ENCODE measurements at places on chromosomes 3 and 15.

DNA sequence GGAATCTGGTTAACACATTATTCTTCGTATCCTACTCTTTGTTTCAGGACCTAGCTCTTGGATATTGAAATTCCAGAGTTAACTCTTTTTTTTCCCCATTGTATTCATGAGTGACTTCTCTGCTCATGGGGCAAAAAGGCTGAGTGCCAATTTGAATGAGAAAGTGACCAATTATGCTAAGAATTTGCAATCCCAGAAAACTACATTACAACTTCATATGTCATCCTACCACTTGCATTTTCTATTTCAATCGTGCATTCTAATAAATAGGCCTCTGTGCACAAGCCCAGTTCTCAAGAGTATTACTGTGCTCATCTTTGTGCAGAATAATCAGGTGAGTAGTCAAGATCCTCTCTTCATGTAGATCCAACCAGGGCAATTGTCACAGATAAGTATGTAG, 537.8 kb downstream of the OTOL1 start:
- DNase-seq: no peak

DNA sequence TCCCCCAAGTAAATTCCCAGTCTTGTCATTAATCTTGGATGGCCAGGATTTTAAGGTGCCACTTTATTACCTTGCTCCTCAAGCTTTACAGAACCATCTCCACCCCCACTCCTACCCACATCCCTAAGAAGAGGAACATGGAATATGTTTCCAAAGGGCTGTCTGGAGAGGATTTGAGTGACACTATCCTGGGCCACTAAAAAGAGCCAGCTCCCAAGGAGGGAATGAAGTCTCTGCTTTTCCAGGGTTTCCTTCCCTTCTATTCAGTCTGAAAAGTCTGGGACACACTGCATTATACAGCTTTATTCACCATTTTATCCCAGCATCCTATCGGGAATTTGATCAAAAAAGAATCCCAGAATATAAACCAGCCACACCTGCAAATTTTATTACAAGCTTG, 35.6 kb upstream of the MECOM start:
- no peak for DNase-seq

DNA sequence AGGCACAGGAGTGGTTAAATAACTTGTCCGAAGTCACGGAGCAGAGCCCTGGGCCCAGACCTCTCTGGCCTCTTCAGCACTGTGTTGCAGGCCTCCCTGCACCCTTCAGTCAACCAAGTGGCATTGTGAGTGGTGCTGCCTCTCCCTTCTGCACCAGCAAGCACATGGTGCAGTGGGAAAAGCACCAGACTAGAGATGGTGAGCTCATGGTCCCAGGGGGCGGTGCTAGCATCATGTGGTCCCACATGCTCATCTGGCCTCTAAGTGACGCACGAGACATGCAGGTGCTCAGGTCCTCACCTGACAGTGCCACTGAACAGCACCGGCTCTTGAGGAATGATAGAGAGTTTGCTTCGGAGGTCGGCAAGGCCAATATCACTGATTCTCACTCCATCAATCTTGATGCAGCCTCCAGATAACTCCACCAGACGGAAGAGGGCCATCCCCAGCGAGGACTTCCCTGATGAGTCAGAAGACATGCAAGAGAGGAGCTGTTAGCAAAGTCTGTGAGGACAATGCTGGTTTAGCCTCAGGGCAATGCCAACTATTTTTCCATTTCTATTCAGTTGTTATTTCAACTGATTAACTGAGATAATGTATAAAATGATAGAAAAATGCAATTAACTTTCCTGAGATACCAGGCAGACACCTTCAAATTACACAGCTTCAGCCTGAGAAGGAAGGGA, 53.1 kb upstream of the PARL start:
- DNase-seq: no peak

DNA sequence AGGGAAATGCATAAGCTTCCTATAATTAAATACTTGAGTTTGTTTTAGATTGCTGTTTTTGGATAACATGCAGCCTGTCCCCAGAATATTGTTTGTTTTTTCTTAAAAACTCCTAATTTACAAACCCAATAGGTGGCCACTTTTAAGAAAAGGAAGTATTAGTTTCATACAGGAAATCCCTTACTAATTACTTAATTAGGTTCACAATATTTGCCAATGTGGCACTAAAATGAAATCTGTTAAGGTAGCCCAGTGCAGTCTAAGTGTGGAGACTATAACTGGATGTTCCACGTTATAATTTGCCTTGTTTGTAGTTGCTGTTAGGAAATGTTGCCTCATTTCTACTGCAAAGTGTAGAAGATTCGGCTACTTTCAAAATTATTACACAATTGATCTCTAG, 195.8 kb downstream of the BBX start:
- no peak for DNase-seq

- no peak for DNase-seq
Observed at GRCh38 chr3:143135150-143135549, 15.6 kb downstream of the CHST2 start.

- no peak for DNase-seq
Observed at GRCh38 chr15:29925227-29926082, 103.2 kb upstream of the TJP1 start.

GRCh38 chr3:39473452-39474125, 6.1 kb downstream of the MOBP start:
- DNase-seq: no peak

GRCh38 chr3:177448987-177449359, 251.7 kb upstream of the TBL1XR1 start:
- DNase-seq: no peak

GRCh38 chr15:40470423-40471104, at the start of gene CHST14:
CHST14 (plus strand) TSS chr15:40470984; CDS start chr15:40471214, 230 bp downstream.
- DNase-seq: peak; percentile 15

DNA sequence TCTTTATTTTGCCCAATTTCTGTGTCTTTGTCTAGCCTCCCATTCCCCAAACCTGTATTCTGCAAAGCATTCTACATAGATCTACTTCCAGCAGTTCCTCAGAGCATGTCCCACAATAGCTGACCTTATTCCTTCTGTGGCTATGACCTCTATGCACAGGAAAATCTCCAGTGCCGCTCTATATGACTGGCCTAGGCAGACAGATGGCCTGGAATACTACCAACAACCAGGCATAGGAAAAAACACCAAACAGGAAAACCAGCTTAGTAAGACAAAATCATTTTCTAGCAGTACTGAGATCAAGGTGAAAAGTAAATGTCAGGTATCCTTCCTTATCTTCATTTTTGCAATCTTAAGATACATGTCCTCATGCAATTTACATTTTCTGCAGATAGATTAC, 1115.0 kb downstream of the IGSF11 start:
- no peak for DNase-seq

DNA sequence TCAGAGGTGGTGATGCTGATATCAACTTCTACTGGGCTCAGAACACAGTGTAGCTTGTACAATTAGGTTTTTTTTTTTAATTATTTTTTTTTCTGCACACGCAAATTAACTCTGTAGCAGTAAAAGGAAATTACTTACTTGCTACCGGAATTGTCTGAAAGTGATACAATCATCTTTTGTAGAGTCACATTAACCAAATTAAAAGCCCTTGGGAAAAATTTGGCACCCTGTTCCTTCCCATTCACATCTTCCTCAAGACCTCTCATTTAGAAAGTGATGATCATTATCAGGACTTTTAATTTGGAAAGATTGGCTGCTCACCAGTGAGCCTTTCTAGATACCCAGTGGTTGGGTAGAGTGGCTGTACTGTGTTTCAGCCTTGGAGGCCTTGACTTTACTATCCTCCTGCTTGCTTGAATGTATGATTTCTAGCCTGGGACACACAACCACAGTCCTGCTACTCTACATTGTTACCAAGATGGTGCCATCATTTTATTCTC, 158.3 kb downstream of the ECT2 start:
- no peak for DNase-seq

DNA sequence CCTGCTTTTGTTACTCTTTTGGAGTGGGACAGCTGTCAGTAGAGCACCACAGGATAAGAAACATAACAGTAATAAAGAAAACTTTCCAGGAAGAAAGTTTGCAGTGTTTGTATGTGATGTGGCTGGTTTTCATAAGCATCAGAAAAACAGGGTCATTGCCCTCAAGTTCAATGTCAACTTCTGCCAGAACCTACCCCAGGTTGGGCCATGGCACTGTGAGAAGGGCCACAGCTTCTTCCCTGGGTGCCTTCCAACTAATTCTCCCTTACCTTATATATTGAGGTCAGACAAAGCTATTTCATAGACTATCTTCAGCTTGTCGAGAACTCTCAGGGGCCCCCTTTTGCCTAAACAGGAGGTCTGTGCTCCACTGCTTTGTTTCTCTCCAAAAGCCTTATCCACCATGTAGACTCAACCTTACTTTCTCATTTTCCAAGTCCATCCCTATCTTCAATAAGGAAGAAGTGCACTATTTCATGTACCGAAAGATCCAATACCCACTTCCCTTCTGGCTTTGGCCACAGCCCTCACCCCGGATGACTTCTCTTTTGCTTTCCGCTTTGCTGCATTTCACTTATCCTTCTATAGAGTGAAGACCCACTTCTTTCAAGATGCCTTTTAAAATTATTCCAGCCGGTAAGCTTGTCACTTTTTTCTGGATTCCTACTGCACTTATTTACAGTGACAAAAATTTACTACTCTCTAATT, 38.2 kb upstream of the PLCL2 start:
- DNase-seq: no peak

Data from KG1 (cell line).